A549 treated with CORT108297 at 1 μM for 4 hours (cell line): ENCODE measurements at places on chromosomes 3 and 15. TPM values are rescaled to one million over a fixed set of nuclear protein-coding genes. Genes with fewer than 3 reads are reported as not detected.

The PSMD6 gene
- 72.6 to 87.9 TPM (median 76.8 TPM) in 5 replicates for total RNA-seq

The CCDC13 gene
- 0.25 to 0.51 TPM (median 0.49 TPM) in 5 replicates for total RNA-seq

The TAGLN3 gene
- total RNA-seq: not detected in 5 replicates

The ZNF80 gene
- not detected in 5 replicates for total RNA-seq

The RNU5B-1 gene
- total RNA-seq: not detected in 5 replicates

The PRSS50 gene
- total RNA-seq: not detected in 5 replicates

The SLC2A2 gene
- total RNA-seq: not detected in 5 replicates

The LMLN gene
- total RNA-seq: 1.8 to 2.7 TPM (median 2.5 TPM) in 5 replicates

The CHST13 gene
- total RNA-seq: 0.50 to 1.4 TPM (median 1.1 TPM) in 5 replicates

The CCNB2 gene
- 97.1 to 117 TPM (median 99.5 TPM) in 5 replicates for total RNA-seq

The ZNF620 gene
- 1.1 to 1.9 TPM (median 1.6 TPM) in 5 replicates for total RNA-seq

The DOCK3 gene
- total RNA-seq: 0.27 to 0.40 TPM (median 0.39 TPM) in 5 replicates

The GABRR3 gene
- not detected in 5 replicates for total RNA-seq

The TRPM1 gene
- total RNA-seq: not detected in 5 replicates

The TBC1D2B gene
- total RNA-seq: 13.3 to 16.9 TPM (median 13.8 TPM) in 5 replicates

The TRIM71 gene
- total RNA-seq: not detected in 5 replicates

The FBXL2 gene
- 7.3 to 9.4 TPM (median 8.0 TPM) in 5 replicates for total RNA-seq

The THRB gene
- total RNA-seq: 1.1 to 1.7 TPM (median 1.2 TPM) in 5 replicates

The COX5A gene
- total RNA-seq: 505 to 615 TPM (median 535 TPM) in 5 replicates

The IP6K1 gene
- total RNA-seq: 20.9 to 22.7 TPM (median 21.0 TPM) in 5 replicates

The NECTIN3 gene
- total RNA-seq: 19.9 to 31.8 TPM (median 25.2 TPM) in 5 replicates

The SLC51A gene
- total RNA-seq: not detected in 5 replicates

The PLA2G4F gene
- not detected in 5 replicates for total RNA-seq

The PLSCR5 gene
- not detected in 5 replicates for total RNA-seq

The FOXB1 gene
- not detected in 5 replicates for total RNA-seq

The ADAMTS17 gene
- 0.09 to 0.28 TPM (median 0.17 TPM) in 5 replicates for total RNA-seq

The GOLGA6L7 gene
- total RNA-seq: not detected in 5 replicates

The ROPN1 gene
- not detected in 5 replicates for total RNA-seq

The ROBO1 gene
- 9.1 to 16.4 TPM (median 13.2 TPM) in 5 replicates for total RNA-seq

The RHCG gene
- total RNA-seq: 37.1 to 45.3 TPM (median 39.8 TPM) in 5 replicates

The ECE2 gene
- total RNA-seq: not detected in 5 replicates

The RASGRP1 gene
- total RNA-seq: 0.16 to 0.36 TPM (median 0.25 TPM) in 5 replicates

The GRIP2 gene
- 1.1 to 2.2 TPM (median 1.9 TPM) in 5 replicates for total RNA-seq

The CPA3 gene
- total RNA-seq: not detected in 5 replicates

The SKOR1 gene
- 0.02 to 0.05 TPM (median 0.04 TPM) in 4 of 5 replicates, not detected in the other for total RNA-seq

The HEG1 gene
- total RNA-seq: 4.5 to 7.5 TPM (median 6.7 TPM) in 5 replicates

The TMEM87A gene
- total RNA-seq: 24.9 to 33.8 TPM (median 26.2 TPM) in 5 replicates

The SCN5A gene
- total RNA-seq: 0.33 to 2.1 TPM (median 0.93 TPM) in 5 replicates

The SLCO2A1 gene
- total RNA-seq: 0.01 to 0.09 TPM (median 0.02 TPM) in 5 replicates

The EIF5A2 gene
- total RNA-seq: 10.7 to 14.8 TPM (median 13.2 TPM) in 5 replicates

The GOLGA6C gene
- 0.05 TPM in 1 of 5 replicates, not detected in the others for total RNA-seq

The ARHGAP11A gene
- 46.2 to 85.1 TPM (median 66.9 TPM) in 5 replicates for total RNA-seq

The PIAS1 gene
- total RNA-seq: 16.5 to 21.1 TPM (median 19.0 TPM) in 5 replicates

The IQCF5 gene
- not detected in 5 replicates for total RNA-seq

The CMTM8 gene
- total RNA-seq: 7.0 to 10.5 TPM (median 10.1 TPM) in 5 replicates

The WNT7A gene
- 0.13 to 0.19 TPM (median 0.18 TPM) in 5 replicates for total RNA-seq

The GOLGA8M gene
- total RNA-seq: not detected in 5 replicates

The PRR20G gene
- 0.13 to 0.19 TPM (median 0.17 TPM) in 3 of 5 replicates, not detected in the others for total RNA-seq

The ZBTB47 gene
- 4.9 to 7.4 TPM (median 6.5 TPM) in 5 replicates for total RNA-seq

The PDCD6IP gene
- total RNA-seq: 124 to 183 TPM (median 162 TPM) in 5 replicates

The TM4SF4 gene
- 27.9 to 41.0 TPM (median 35.9 TPM) in 5 replicates for total RNA-seq

The RASGRF1 gene
- 0.23 to 0.43 TPM (median 0.33 TPM) in 5 replicates for total RNA-seq

The FEZF2 gene
- total RNA-seq: not detected in 5 replicates

The TM6SF1 gene
- 0.07 to 0.38 TPM (median 0.08 TPM) in 3 of 5 replicates, not detected in the others for total RNA-seq
